M059J (cell line): ENCODE measurements at places on chromosomes 2 and 18. TPM values are rescaled to one million over a fixed set of nuclear protein-coding genes. Genes with fewer than 3 reads are reported as not detected.

Gene TRIM43
- total RNA-seq = not detected in 2 replicates

Gene METTL8
- total RNA-seq = 8.1 and 16.6 TPM in 2 replicates

Gene CROCC2
- total RNA-seq = not detected in 2 replicates

Gene KCNG2
- total RNA-seq = not detected in 2 replicates

Gene SCN2A
- total RNA-seq = 0.12 and 0.44 TPM in 2 replicates

Gene MAP3K19
- not detected in 2 replicates for total RNA-seq

Gene PARD3B
- 0.86 and 1.6 TPM in 2 replicates for total RNA-seq

Gene DCTN1
- 51.5 and 87.0 TPM in 2 replicates for total RNA-seq

Gene CPLX4
- total RNA-seq = not detected in 2 replicates

Gene FAM228A
- total RNA-seq = not detected in 2 replicates

Gene RGPD4
- not detected in 2 replicates for total RNA-seq

Gene CELF4
- total RNA-seq = not detected in 2 replicates

Gene CABYR
- total RNA-seq = 9.4 and 12.0 TPM in 2 replicates

Gene AQP12B
- total RNA-seq = not detected in 2 replicates

Gene GKN1
- total RNA-seq = not detected in 2 replicates
